Bronchial epithelial cell (primary cell): ENCODE measurements at places on chromosomes 4 and X.

- no peak for DNase-seq
Observed at GRCh38 chr4:156660465-156660864, 311.1 kb downstream of the PDGFC start.

- no peak for DNase-seq
Observed at GRCh38 chr4:108350332-108350731, 181.6 kb upstream of the LEF1 start.

DNA sequence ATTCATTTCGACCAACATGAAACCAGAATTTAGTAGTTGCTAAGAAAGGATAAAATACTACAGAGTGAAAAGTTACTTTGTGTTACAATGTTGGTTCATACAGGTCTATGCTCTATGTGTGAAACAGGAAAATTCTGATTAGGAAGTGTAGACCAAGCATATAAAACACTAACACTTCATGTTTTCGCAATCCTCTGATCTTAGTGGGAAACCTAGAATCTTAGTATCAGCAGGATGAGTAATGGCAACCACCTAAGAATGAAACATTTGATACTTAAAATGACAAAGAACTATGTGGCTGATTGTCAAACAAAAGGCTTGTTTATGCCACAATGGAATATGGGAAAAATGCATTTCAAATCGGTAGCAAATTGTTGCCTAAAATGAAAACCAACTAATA, 116.1 kb downstream of the AMMECR1 start:
- peak; percentile 69 for DNase-seq

DNA sequence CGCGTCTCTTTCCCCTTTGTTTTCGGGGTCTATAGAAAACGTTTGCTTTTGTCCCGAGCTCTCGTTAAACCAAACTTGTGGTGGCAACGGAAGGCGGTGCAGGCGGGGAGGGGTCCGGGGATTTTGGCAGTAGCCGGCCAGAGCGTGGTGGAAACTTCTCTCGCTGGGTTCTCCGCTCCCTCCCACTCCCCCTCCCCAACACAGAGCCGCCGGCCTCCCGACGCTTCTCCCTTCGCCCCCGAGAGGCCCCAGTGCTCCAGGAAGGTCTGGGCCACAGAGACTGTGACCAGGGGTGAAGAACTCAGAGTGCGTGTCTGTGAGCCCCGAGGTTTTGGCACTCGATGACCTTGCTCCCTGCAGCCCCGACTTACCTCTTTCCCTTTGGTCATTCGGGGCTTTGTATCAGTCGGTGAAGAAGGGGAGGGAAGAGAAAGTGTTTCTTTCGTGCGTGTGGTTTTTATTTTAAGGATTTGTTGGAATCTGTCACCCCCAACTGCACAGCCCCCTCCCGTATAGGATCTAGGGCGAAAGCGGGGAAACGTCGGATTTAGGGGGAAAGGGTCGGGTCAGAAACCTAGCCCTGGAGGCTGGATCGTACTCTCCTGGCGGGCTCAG, 9.0 kb upstream of the BCOR start:
- no peak for DNase-seq

GRCh38 chrX:68650491-68650890, 3.0 kb downstream of the STARD8 start:
- peak; percentile 60 for DNase-seq

GRCh38 chrX:140157611-140158010, 192.3 kb upstream of the CXorf66 start:
- DNase-seq: peak; percentile 27

DNA sequence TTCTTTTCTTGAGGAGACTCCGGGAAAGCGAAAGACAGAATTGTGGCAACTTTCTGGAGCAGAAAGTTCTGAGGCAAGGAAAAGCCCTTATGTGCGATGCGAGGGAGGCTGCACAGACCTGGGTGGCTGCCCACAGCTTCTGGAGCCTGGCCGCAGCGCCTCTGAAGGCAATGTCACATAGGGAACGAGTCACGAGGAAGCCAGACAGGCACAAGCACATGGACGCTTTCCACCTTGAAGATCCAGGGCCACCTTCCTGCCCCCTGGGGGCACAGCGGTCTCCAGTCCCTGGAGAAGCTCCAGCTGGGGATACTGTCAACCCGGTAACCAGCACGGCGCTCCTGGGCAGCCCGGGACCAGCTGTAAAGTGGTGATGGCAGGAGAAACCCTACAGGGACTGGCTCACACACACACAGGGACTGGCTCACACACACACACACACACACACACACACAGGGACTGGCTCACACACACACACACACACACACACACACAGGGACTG, 69.8 kb downstream of the MTNR1A start:
- DNase-seq: no peak

- peak; percentile 83 for DNase-seq
Observed at GRCh38 chr4:23232987-23233386, 540.2 kb downstream of the GBA3 start.

GRCh38 chr4:101114936-101115372, 232.4 kb downstream of the PPP3CA start:
- peak; percentile 67 for DNase-seq

DNA sequence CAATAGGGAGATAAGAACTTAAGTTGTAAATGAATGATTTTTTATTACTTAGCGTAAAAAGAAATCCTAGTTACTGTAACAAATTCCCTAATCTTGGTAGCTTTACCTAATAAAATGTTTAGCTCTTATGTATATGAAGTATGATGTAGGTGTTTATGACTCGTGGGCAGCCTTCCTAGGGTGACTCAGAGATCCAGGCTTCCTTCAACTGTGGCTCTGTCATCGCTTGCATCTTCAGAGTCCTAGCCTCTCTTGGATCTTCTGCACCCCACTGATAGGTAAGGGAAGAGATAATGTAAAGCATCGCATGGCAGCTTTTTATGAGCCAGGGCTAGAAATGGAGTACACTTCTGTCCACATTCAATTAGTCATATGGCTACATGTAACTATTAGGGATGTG, 165.6 kb upstream of the GLRA2 start:
- peak; percentile 43 for DNase-seq
